G401 (cell line): ENCODE measurements at places on chromosomes 4 and X.

DNA sequence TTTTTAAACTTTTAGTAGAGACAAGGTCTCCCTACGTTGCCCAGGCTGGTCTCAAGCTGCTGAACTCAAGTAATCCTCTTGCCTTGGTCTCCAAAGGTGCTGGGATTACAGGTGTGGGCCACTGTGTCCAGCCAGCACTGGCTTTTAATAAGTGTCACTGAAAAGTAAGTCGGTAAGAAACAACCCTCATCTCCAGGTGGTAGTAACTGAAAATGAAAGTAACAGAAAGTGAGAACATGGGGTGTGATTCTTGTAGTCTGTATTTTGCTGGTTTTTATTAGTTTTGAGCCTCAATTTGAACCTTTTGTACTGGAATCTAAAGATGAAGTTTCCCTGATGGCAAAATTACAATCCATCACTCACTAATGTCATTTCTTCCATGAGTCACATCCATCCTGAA is 238.1 kb upstream of the AGA start:
- DNase-seq, result no peak

GRCh38 chr4:6620891-6621555 is 19.5 kb upstream of the MRFAP1 start:
- DNase-seq, result no peak

- DNase-seq, result no peak
Measured at GRCh38 chr4:8095956-8096689, 62.5 kb downstream of the ABLIM2 start.

- DNase-seq, result no peak
Measured at GRCh38 chr4:56828784-56829535, 7.5 kb upstream of the SPINK2 start.

DNA sequence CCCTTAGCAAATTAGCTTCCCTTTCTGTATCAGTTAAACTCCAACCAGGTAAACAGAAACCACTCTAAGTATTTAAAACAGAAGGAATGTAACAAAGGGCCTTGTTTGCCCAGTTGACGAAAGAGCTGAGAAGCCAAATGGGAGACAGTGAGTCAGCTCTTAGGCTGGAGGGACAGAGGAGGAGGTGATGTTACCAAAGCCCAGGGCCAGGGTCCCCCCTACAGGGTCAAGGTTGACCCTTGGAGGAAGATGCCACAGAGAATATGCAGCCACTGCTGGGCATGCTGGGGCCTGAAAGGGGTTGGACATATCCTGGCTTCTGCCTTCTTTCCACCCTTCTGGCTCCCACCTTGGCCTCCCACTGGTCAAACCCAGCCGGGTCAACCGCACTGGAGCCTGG is 38.3 kb upstream of the LGI2 start:
- no peak for DNase-seq
